ENCODE measurements at places on chromosomes 11 and 22. TPM values are rescaled to one million over a fixed set of nuclear protein-coding genes. Genes with fewer than 3 reads are reported as not detected.

The FLRT1 gene
- total RNA-seq = 7.0 TPM

The C22orf23 gene
- 1.7 TPM for total RNA-seq

The PGA5 gene
- total RNA-seq = 0.33 TPM

The CRYBB3 gene
- total RNA-seq = not detected

The ANKK1 gene
- 0.20 TPM for total RNA-seq

The RFPL2 gene
- total RNA-seq = 0.33 TPM

The CST6 gene
- not detected for total RNA-seq

The SCGB1D2 gene
- total RNA-seq = not detected

The MRPL11 gene
- total RNA-seq = 53.4 TPM

The OR8G5 gene
- not detected for total RNA-seq

The MGAT3 gene
- total RNA-seq = 30.0 TPM

The SHISA8 gene
- 0.40 TPM for total RNA-seq

The KLHL35 gene
- 6.1 TPM for total RNA-seq

The FBLN1 gene
- 260 TPM for total RNA-seq

The PICALM gene
- 512 TPM for total RNA-seq

The SDHAF2 gene
- 34.7 TPM for total RNA-seq

The OR2D2 gene
- total RNA-seq = 0.22 TPM

The ABTB2 gene
- total RNA-seq = 4.6 TPM

The ACCS gene
- total RNA-seq = 17.8 TPM

The FREY1 gene
- total RNA-seq = 0.72 TPM

The C11orf16 gene
- 0.99 TPM for total RNA-seq

The CD3E gene
- total RNA-seq = 0.20 TPM

The CNTN5 gene
- 13.2 TPM for total RNA-seq

The MMP8 gene
- total RNA-seq = 14.5 TPM

The LMNTD2 gene
- total RNA-seq = 0.79 TPM
